ENCODE measurements at places on chromosomes 3 and 15.

- no peak for DNase-seq
Observed at GRCh38 chr3:136949708-136950107, 8.1 kb upstream of the IL20RB start.

- no peak for DNase-seq
Observed at GRCh38 chr15:86036243-86036642, 43.4 kb upstream of the AGBL1 start.

GRCh38 chr3:130048726-130049125, 32.9 kb upstream of the ALG1L2 start:
- DNase-seq = no peak

DNA sequence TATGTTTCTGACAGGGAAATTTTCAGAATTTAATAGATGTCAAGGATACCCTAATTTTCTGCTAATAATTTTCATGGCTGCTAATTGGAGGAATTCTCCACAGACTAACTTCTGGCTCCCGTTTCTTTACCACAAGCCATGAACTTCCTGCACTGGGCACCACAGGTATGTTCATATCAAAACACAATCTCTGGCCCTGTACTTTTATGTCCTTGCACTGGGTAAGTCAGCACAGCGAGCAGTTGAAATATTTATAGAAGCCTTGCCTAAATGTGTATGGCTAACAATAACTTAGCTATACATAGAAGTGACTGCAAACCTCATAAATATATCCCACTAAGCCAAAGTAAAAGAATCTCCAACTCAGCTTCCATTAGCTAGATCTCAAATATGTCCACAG, 246.9 kb downstream of the ZIC1 start:
- DNase-seq = no peak

All from KBM-7 (cell line).